ENCODE measurements at places on chromosomes 12 and 14.
A peak's percentile ranks its signal among the peaks of the same experiment; 100 is the strongest.

GRCh38 chr12:47105914-47106674, 26.3 kb upstream of the AMIGO2 start:
- no peak for DNase-seq

- DNase-seq = peak; percentile 76
These were observed at the start of gene CD69 for GRCh38 chr12:9760699-9761418. Gene CD69, minus strand, starts transcription at chr12:9760901. Its CDS starts 81 bp downstream, at chr12:9760820.

GRCh38 chr14:71309756-71310155, 402.5 kb downstream of the PCNX1 start:
- no peak for DNase-seq

- no peak for DNase-seq
These were observed 186.6 kb downstream of the CACNA1C start for GRCh38 chr12:2239381-2239871.

- no peak for DNase-seq
These were observed 2.2 kb downstream of the BLOC1S1 start for GRCh38 chr12:55718015-55718414.

GRCh38 chr12:92034858-92035401, 110.7 kb downstream of the BTG1 start:
- DNase-seq = peak; percentile 55

- DNase-seq = no peak
These were observed 209.0 kb upstream of the FBXO33 start for GRCh38 chr14:39641224-39641623.

GRCh38 chr14:58540749-58541632, 96.8 kb upstream of the DACT1 start:
- no peak for DNase-seq

DNA sequence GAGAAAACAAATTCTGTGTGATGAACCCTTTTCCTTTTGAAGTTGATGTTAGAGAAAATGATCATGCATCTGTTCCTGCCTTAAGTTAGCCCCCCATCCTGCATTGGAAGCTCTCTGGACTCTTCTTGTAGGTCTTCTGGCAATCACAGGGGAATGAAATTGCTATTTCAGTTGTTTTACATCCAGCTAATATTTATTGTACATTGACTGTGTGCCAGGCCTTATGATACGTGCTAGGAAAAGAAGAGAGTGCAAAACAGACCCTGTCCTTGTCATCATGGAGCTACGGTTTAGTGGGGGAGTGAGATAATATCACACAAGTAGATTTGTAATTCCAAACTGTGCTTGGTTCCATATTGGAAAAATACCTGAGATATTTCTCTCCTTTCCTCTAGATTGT, 118.6 kb downstream of the TGFB3 start:
- DNase-seq = no peak

- no peak for DNase-seq
These were observed 256.3 kb downstream of the NTF3 start for GRCh38 chr12:5688226-5688625.

GRCh38 chr14:52711666-52712065, 4.7 kb downstream of the PSMC6 start:
- no peak for DNase-seq

- DNase-seq = no peak
These were observed 246.4 kb downstream of the EGLN3 start for GRCh38 chr14:33704481-33704880.

- no peak for DNase-seq
These were observed 342.7 kb downstream of the CACNA1C start for GRCh38 chr12:2395354-2395977.

GRCh38 chr12:65536876-65537681, 258.6 kb downstream of the MSRB3 start:
- DNase-seq = no peak

DNA sequence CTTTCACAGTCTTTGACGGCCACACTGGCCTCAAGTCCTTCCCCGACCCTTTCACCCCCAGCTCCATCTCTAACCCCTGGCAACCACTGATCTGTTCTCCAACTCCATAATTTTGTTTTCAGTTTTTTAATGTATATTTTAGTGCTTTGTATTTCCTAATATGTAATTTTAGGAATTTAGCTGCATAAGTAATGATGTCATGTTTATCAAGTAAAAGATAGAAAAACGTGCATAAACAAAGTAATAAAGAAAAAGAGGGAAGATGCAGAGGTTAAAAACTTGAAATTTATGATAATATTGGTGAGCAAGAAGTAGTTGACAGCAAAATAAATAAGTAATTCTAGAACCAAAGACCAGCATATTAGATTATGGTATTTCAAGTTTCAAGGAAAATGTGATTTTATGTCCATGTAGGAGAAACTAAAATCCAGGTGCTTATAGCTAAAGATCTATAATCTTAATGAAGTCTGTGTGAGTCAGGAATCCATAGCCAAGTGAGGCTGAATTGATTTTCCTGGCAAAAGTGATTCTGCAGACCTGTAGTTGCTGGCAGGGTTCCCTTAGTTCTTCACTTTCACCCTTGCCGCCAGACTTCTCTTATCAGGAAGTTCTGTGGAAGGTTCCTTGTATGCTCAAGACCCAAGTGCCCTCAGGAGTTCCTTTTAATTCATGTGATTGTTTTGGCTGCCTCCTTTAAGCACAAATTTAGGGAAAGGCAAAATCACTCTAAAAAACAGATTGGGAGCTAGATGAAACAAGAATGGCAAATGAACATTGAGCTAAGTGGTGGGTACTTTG, 24.4 kb downstream of the FBXW8 start:
- no peak for DNase-seq

DNA sequence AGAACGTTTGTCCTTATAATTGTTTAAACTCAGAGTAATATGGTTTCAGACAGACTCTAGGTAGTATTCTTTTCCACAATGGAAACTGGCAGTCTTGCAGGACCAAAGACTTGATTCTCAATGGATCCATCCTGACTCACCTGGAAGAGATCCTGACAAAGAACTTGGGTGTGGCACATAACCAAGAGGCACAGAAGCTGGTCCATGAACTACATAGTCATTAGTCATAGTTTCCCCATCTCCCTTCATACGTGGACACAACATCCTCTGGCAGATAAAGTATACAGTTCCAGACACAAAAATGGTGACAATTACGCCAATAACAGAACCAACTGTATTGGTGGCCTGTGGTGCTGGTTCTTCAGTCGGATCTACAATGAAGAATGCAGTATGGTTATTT, 55.8 kb downstream of the BCL2L14 start:
- DNase-seq = no peak

GRCh38 chr14:26056036-26056616, 541.7 kb downstream of the NOVA1 start:
- DNase-seq = no peak

DNA sequence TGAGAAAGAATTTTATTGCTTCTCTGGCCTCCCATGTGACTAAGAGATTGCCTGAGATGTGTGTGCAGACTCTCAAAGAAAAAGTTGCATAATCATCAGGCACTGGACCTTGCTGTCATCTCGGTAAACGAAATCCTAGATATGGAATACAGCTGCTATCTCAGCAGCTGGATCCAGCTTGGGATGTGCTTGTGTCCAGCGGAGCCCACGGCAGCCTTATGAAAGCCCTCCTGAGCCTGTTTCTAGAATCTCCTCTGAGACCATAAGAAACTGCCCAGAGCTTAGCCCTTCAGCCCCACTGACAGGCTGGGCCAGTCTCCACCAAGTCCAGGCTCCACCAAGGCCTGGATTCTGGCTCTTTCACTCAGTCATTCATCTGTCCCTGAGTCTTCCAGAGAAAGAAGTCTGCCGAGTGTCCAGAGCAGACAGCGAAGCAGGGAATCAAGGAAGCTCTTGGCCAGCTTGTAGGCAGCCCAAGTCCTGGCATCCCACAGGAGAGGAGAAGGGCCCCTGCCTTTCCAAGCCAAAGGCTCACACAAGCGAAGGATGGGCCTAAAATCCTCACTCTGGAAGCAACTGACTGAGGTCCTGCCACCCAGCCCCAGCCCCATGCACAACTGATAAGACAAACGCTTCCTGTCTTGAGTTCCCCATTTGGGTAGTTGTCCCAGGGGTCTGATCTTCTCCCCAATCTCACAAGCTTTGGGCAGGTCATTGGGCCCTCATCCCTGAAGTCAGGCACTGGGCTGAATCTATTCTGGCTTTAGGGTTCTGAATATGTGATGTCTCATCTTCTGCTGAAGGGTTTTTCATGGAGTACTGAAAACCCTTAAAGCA, 97.8 kb downstream of the SEC23A start:
- no peak for DNase-seq

- DNase-seq = no peak
These were observed 129.4 kb upstream of the CLEC14A start for GRCh38 chr14:38385343-38385742.

DNA sequence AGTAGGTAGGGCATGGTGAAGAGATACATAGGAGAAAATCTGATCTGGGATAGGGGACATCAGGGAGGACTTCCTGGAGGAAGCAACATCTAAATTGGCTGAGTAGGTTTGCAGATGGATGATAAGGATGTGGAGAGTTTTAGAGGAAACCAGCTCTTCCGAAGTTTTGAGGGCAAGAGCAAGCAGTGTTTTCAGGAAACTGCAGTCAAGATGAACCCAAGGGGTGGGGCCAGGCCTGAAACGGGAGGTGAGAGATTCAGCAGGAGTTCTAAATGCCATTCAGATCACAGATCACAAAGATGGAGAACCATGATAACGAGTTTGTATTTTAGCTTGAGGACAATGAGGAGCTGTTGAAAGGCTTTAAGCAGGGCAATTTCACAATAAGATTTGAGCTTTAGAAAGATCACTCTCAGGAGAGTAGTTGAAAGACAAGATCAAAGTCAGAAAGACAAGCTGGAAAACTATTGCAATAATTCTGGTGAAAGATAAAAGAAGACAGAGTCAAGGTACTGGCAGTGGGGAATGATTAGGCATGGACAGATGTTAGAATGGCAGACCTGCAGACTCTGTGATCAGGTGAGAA, 70.1 kb upstream of the PLXNC1 start:
- no peak for DNase-seq

DNA sequence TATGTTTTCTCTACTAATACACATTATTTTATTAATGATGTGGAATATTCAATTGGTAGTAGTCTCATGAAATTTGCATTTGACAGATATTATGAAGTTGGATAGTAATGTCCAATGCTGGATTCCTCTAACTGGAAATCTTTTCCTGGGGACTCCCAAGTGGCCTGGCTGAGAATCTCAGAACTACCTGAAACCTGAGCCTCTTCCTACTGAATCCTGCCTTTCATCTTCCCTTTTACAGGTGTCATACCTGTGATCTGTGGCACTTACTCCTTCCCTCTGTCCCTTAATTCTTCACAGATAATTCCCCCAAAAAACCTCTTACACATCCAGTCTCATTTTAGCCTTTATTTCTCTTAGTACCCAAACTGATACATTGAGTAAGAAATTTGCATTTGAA, 89.7 kb upstream of the MYF6 start:
- DNase-seq = no peak

- no peak for DNase-seq
These were observed 34.8 kb upstream of the MMP17 start for GRCh38 chr12:131793243-131794022.

- no peak for DNase-seq
These were observed 10.4 kb downstream of the ANG start for GRCh38 chr14:20698934-20699333.

GRCh38 chr12:93025145-93026103, 96.3 kb upstream of the EEA1 start:
- DNase-seq = peak; percentile 30

GRCh38 chr14:54483073-54483745, 5.6 kb downstream of the GMFB start:
- DNase-seq = no peak

DNA sequence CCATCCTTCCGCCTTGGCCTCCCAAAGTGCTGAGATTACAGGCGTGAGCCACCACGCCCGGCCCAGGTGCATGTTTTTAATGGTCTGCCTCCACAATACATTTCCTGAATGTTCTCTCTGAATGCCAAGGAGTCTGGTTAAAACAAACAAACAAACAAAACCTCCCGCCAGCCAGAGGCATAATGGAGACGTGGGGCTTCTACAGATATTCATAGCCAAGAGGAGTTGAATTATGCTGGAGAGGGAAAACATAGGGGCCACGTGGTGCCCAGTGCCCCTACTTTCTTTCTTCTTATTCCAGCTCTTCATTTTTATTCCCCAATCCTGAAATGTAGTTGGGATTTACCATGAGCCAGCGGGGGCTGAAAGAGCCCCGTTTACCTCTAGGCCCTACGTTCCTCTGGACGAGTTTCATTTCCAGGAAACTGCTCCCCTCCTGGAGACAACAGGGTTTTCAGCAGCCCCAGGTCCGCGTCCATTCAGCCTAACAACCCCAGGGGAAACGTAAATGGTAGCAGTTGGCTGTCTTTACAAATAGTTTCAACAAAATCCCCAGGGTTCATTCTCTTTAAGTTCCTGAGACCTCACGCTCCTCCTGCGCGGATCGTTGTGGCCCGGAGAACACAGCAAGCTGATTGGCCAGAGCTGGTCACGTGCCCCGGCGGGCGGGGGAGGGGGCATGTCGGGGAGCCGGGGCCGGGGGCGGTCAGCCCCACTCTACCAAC, 108.5 kb upstream of the ESRRB start:
- DNase-seq = no peak

DNA sequence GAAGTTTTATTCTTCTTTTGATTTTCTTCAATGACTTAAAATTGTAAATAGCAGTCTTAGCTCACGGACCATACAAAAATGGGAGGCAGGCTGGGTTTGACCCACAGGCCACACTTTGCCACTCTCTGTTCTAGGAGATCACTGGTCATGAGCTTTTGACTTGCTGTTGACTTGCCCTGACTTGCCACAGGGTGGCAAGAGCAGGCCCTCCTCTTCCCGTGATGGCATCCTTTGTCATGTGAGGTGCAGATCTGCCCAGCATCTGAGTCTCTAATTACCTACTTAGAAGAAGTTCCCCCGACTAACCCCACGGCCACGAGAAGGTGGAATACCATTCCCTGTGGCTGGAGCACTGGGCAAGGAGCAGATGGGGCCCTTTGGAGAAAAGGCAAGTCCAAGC, 81.0 kb upstream of the SCAF11 start:
- no peak for DNase-seq

DNA sequence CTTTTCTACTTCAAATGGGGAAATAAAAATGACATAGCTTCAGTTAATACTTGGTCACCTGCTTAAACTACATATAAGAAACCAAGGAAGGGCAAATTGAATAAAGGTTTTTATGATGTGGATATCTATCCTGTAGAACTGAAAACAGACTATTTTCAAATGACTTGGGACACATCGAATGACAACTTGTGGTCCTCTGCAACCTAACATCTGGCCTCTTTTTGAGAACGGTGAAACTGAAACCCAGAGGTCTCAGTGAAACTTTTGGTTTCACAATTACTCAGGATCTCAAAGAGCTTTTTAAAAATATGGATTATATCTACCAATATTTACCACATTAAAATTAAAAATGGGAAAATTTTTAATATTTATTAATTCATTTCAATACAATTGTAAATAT, 65.2 kb downstream of the PPP2R5E start:
- peak; percentile 23 for DNase-seq
